ENCODE measurements at places on chromosomes 4 and X. TPM values are rescaled to one million over a fixed set of nuclear protein-coding genes. Genes with fewer than 3 reads are reported as not detected.

DDX3X gene
- 173 TPM for total RNA-seq

DRD5 gene
- not detected for total RNA-seq

FSTL5 gene
- not detected for total RNA-seq

GRIA3 gene
- total RNA-seq: 0.28 TPM

RAPGEF2 gene
- total RNA-seq: 15.2 TPM

HDX gene
- 0.49 TPM for total RNA-seq

TIGD2 gene
- total RNA-seq: 5.2 TPM

ADAM29 gene
- not detected for total RNA-seq

CYLC1 gene
- not detected for total RNA-seq

BEX4 gene
- total RNA-seq: 20.9 TPM

TAPT1 gene
- total RNA-seq: 4.6 TPM

ZFP42 gene
- total RNA-seq: 0.33 TPM

SSX1 gene
- not detected for total RNA-seq

RBM46 gene
- total RNA-seq: not detected

Measured in airway epithelial cell (primary cell).